ENCODE measurements at places on chromosomes 6 and 20. TPM values are rescaled to one million over a fixed set of nuclear protein-coding genes. Genes with fewer than 3 reads are reported as not detected.
A peak's percentile ranks its signal among the peaks of the same experiment; 100 is the strongest.

GRCh38 chr20:17644451-17644850 lies 37.6 kb downstream of the RRBP1 start:
- no peak for ATAC-seq

DNA sequence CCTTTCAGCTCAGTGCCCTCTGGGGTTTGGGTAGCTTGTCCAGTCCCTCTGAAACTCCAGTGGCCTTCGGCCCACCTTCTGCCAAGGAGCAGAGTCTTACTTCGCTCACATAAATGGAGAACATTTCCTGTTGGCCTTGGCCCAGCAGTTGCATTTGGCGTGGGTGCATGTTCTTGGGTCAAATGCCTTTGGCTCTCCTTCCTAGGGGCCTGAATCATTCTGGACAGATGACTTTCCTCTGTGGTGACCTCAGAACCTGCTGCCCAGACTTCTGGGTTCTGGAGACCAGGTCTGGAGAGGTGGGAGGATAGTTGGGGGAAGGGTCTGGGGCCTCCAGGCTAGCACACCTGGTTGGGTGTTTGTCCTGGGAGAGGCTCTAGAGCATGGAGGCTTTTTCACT lies 29.3 kb downstream of the BCAS4 start:
- ATAC-seq, result no peak

RNF217 gene
- 15.6 TPM for total RNA-seq

DNA sequence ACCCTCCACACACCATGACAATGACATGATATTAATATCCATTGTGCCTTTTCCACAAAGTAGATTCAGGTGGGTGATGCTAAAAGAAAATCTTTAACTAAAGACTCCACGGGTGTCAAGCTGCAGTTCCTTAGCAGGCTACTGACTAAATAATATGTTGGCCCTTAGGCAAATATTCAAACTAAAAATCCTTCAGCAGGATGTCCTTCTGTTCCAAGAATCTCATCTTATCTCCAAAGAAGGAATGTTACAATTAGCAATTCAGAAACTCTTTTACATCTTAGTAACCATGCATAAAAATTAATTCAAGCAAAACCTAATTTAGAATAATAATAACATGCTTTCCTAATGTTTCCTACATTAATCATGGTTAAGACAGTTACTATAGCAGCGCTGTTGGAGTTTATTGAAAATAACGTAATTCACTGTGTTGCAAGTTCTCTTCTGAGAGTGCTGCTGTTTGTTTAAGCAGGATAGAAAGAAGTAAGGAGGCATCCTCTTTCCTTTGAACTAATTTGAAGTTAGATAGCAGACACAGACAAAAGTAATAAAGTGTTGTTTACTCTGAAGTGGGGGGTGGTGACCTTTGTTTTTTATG lies 414.8 kb upstream of the CDH4 start:
- ATAC-seq, result no peak

- ATAC-seq, result no peak
These were observed 133.4 kb downstream of the MYB start for GRCh38 chr6:135314543-135314942.

DNA sequence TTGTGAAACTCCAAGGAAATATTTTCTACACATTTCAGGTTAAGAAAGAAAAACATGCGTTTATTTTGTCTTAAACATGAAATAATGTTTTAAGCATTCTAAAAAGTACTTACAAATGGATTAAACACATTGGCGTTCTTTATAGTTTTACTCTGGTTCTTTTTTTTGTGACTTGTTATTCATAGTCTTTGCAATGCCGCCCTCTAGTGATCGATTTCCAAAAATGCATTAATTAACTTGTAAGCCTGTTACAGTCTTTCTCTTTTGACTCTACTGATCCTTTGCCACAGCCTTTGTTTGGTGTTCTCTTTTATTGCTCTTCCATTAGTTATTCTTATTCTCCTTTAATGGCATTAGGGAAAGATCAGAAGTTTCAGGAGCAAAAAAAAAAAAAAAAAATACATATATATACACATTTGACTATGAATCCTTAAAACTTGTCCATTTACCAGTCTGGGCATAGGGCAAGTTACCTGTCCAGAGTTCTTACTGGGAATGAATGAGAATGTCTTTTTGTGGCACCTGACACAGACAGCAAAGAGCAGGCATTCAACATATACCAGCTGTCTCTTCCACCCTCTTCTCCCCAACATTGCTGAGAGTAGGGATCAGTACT lies 59.9 kb downstream of the MACROD2 start:
- no peak for ATAC-seq

NFKBIE gene
- 6.7 TPM for total RNA-seq

GRCh38 chr6:112203577-112204349 lies 50.6 kb downstream of the LAMA4 start:
- ATAC-seq, result no peak

MTCH1 gene
- 271 TPM for total RNA-seq

CNR1 gene
- 75.2 TPM for total RNA-seq

- peak; percentile 15 for ATAC-seq
These were observed 4.1 kb downstream of the NKX2-2 start for GRCh38 chr20:21509597-21510371.

- ATAC-seq, result no peak
These were observed 190.3 kb upstream of the PCSK2 start for GRCh38 chr20:17036541-17036940.

DNA sequence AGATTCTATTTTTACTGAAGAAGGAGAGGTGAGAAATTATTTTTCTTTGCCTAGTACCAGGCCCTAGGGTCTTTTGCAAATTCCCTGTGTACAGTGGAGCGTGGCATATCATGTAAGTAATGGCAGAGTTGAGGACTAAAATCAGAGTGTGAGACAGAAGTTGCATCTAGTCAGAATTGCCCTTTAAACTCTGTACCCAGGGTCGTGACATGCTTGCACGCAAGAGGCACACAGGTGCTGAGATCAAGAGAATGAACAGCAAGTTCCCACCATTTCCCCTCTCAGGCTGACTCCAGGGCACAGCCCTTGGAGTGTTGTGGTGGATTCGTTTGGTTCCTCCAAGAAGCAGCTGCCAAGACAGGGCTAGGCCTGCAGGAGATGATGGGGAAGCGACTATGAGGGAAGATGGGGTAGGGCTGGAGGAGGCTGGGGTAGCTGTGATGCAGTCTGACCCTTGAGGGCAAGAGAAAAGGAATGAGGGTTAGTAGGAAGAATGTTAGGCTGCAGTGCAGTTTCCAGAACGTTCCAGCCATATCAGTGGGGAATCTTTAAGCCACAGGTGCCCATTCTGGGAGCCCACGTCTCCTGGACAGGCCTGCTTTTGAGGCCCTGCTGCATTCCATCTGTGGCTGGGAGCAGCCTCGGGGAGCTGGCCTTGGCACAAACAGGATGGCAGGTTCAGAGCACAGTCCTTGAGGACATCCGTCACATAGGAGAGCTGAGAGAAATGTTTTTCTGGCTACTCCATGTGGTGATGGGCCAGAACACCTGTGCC lies 6.9 kb downstream of the NELFCD start:
- no peak for ATAC-seq

- ATAC-seq, result peak; percentile 98
These were observed 32.9 kb downstream of the TAF4 start for GRCh38 chr20:62032609-62033368.

TTLL9 gene
- total RNA-seq, result 2.3 TPM

DNA sequence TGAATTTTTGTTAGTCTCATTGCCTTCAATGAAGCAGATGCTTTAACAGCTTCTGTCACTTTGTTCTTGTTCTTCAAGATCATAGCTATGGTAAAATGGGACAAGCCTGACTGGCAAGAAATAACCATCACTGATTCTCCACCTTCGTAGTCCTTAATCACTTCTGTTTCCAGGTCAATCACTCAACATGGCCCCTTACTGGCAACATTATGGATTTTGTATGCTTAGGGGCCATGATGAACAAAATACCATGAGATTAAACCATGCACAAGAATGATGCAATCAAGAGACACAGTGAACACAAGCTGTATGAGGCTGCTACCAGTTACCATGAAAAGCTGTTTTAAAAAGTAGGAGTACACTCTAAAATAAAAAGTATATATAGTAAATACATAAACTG lies 32.8 kb downstream of the ADNP start:
- no peak for ATAC-seq

TULP1 gene
- 0.50 TPM for total RNA-seq

- ATAC-seq, result no peak
These were observed 135.6 kb upstream of the UST start for GRCh38 chr6:148611213-148611612.

- ATAC-seq, result no peak
These were observed 328.5 kb upstream of the PRDM1 start for GRCh38 chr6:105757512-105758200.

CPXM1 gene
- 17.2 TPM for total RNA-seq

DNA sequence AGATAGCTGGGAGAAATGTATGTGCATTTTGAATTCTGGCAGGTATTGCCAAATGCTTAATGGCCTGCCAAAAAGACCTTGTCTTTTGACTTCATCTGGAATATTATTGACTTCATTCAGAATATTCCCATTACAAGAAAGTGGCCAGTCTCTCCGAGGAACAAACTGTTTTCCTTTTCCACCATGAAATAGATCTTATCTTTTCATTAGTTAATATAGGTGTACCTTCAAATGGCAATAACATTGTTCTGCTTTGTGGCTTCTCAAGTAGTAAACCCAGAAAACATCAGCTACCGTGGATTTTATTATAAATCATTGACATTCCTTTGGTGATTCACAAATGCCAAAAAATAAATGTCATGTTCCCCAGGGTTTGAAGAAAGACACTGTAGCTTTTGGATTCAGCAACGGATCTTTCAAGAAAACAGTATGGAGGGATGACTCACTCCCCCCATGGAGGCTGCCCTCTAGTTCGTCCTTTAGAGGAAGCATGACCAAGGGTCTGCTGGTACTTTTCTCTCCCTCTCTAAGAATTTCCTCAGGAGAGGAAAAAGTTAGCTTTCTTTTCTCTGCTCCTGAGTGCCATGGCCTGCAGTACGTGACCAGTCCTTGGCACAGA lies 1.1 kb upstream of the RNF182 start:
- peak; percentile 21 for ATAC-seq

GRCh38 chr6:107879941-107880340 lies 55.8 kb upstream of the SCML4 start:
- no peak for ATAC-seq

- ATAC-seq, result no peak
These were observed 326.2 kb downstream of the CD83 start for GRCh38 chr6:14443629-14444268.

OR2H2 gene
- 1.1 TPM for total RNA-seq

- no peak for ATAC-seq
These were observed 895.6 kb upstream of the MAP3K7 start for GRCh38 chr6:91482498-91482897.

GRCh38 chr20:59458645-59459044 lies 145.7 kb upstream of the PHACTR3 start:
- no peak for ATAC-seq

- ATAC-seq, result no peak
These were observed 225.1 kb downstream of the UBE3D start for GRCh38 chr6:82840571-82840970.

DNA sequence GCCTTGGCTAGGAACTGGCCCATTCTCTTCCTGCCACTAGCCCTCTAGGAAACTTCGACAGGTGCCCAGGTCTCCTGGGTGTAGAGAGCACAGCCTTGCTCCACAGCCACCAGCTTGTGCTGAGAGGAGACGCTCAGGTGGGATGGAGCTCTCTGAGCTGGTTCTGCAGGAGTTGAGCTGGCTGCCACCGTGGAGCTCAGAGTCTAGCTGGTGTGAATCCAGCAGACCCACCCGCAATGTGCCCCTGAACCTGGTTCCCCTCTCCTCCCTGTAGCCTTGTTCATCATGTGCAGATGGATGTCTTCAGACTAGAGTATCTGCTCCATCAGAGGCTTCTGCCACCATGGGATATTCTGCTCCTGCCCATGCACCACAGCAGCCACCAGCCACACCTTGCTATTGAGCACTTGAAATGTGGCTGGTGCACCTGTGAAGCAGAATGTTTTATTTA lies 222.5 kb downstream of the SYNDIG1 start:
- no peak for ATAC-seq

DNA sequence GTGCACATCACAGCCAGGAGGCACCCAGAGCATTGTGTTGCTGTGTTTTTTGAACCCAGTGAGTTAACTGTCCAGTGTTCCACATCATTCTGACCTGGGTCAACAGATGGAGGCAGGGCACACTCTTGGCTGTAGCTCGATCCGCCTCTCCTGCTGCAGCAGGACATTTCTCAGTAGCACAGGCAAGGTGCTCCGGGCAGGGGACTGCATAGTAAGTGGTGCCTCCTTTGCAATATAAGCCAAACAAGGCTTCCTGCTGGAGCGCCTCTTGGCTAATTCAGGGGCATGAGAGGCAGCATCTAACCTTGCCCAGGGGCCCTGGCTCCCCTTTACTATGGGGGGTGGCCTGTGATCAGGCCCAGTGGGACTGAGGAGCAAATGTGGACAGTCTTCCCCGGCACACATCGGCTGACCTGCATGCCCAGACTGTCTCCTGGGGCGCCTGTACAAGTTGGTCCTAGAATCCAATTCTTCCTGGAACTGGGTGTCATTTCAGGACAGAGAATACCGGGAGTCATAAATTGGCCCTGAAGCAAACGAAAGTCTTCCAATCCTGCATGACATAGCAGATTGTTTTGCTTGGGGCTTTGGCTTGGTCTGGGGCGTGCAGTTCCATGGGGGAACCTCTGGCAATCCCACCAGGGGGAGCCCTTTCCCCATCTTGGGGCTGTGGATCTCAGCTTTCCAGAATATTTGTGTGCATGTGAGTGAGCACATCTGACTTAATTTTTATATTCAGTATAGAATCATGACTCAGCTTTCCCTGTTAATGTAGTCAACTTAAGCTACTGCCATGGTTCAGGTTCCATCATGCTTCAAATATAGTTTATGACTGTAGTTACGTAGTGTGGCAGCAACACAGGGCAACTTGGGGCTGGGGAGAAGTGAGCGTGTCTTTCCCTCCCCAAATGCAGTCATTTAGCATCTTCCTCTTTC lies 56.0 kb upstream of the DDR1 start:
- peak; percentile 98 for ATAC-seq

DNA sequence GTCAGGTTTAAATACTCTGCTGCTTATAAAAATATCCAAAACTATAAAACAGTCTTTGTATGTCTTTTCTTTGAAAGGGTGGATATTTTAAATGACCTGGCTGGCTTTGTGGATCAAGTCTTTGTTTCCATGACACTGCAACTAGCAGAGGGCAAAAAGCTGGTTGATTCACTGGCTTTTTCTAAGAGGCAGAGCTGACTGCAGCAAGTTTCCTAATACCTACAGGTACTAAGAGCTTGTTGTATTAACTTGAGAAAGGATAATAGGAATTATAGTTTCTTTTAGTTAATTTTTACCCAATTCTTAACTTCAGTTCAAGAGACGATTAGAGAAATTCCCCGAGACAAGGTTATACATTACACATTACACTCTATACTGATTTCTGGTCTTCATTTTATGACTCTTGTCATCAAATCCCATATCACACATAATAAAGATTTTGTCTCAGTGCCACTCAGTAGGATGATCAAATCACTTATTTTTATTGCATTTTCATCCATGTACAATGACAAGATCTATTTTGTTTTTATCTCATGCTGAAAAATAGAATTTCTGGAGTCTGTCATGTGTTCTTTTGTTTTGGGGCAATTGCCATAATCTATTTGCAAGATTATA lies 120.1 kb upstream of the RIMS1 start:
- peak; percentile 38 for ATAC-seq

BPIFB1 gene
- total RNA-seq, result not detected

CST5 gene
- not detected for total RNA-seq

- ATAC-seq, result no peak
These were observed 16.9 kb downstream of the CCR6 start for GRCh38 chr6:167139761-167140160.

- no peak for ATAC-seq
These were observed 31.0 kb downstream of the CST2 start for GRCh38 chr20:23795526-23795925.

Data from motor neuron (in vitro differentiated cells).